NCI-H524 treated with DMSO at 0.1 percent for 48 hours (cell line): ENCODE measurements at places on chromosomes 1 and 21.

DNA sequence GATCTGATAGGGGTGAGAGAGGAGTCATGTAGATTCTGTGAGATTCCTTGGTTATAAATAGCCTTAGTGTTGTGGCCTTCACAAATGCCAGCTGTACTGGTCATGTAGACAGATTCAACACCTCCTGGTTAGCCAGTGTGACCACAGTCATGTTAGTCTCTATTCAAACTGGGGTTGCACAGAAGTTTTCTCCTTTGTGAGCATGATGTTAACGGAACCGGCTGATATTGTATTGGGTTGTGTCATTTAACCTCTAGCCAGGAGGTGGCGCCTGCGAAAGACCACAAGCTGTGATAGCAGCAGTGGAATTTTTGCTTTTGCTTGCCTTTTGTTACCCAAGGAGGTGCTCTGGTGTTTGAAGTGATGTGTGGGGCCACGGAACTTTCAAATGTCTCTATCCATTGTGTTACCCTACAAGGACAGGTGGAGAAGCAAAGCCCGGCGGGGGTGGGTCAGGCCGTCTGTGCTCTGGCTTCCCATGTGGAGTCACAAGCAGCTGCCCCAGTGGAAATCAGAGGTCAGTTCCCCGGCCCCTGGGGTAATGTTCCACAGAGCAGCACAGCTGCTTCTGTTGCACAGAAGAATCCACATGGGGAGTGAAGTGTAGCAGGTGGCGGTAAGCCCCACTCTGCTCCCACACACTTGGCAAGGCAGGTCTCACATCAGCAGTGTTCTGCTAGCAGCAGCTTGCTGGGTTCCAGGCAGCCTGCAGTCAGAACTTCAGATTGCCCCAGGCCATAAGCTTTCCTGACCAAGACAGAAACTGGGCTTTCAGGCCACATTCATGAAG lies 112.6 kb downstream of the ADAMTS1 start:
- no peak for DNase-seq

DNA sequence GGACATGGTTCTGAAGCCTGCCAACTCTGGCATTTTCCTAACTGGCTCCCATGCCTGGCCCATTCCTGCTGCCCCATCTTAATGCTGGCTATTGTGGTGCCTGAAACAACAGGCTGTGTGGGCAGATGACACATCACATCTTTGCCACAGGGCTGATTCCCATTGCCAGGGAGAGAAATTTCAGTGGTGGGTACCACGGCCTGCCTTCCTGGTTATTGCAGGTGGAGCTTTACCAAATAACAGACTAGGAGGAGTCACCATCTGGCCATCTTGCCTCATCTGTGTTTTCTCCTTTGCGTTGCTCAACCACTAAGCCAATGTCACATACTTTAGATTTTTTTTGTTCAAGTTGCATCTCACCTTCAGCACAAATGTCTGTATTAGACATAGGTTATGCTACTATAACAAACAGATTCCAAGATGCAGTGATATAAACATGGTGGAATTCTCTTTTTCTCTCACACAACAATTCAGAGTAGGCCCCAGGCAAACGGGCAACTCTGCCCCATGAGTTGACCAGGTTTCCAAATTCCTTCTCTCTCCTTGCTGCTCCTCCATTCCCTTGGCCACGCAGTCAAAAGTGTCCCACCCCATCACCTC lies 14.1 kb downstream of the CDA start:
- DNase-seq, result no peak

DNA sequence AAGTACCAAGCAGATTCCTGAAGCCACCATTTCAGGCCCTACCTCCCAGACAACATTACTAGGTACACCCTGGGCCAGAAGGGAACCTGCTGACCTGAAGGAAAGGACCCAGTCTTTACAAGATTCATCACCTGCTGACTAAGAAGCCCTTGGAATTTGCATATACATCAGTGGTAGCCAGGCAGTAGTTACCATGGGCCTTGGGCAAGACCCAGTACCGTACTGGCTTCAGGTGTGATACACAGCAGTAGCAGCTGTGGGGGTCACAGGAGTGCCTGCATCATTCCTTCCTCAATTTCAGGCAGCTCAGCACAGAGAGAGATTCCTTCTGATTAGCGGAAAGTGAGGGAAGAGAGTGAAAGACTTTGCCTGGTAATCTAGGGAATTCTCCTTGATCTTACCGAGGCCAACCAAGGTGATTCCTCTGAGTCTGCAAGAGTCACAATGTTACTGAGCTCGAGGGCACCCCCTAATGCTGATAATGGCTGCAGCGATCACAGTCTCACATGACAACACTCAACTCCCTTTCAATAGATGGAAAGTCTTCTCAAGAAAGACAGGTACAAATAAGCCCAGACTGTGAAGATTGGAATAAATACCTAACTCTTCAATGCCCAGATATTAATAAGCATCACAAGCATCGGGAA lies 22.0 kb upstream of the UHMK1 start:
- no peak for DNase-seq

DNA sequence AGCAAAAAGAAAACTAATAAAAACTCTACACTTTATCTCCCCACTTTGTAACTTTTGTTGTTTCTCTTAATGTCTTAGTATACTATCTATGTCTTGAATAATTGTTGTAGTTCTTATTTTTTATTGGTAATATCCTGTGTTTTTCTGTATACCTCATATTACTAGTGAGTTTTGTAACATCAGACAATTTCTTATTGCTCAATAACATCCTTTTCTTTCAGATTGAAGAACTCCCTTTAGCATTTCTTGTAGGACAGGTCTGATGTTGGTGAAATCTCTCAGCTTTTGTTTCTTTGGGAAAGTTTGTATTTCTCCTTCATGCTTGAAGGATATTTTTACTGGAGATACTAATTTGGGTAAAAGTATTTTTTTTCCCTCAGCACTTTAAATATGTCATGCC lies 79.8 kb upstream of the LRRC8B start:
- DNase-seq, result no peak
